ENCODE measurements at places on chromosomes 1 and 21.

DNA sequence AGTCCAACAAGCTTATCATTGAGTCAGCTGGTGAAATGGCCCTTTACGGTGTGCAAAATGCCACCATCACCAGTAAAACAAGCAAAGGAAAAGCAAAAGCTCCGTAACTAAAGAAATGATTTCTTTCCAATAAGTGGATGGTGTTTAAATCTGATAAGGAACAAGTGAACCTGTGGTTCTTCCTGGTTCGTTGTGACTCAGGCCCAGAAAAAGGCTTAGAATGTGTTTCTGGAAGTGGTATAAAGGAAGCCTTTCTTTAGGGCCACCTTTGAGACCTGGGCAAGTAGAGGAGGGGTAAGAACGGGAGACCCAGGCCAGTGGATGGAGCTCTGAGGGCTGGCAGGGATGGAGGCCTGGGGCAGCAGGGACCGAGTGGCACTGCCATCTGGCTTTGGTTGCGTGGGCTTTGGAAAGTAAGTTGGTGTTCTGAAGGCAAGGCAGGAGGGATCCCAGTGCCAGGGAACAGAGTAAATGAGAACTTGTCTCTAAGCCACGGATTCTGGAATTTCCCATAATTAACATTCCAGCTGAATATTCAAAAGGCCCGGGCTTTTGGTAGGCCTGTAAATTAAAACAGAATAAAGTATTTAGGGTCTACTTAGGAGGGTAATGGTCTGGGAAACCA, 87.9 kb upstream of the LMO4 start:
- no peak for DNase-seq

GRCh38 chr1:186536273-186536890, 75.5 kb upstream of the PDC start:
- no peak for DNase-seq

DNA sequence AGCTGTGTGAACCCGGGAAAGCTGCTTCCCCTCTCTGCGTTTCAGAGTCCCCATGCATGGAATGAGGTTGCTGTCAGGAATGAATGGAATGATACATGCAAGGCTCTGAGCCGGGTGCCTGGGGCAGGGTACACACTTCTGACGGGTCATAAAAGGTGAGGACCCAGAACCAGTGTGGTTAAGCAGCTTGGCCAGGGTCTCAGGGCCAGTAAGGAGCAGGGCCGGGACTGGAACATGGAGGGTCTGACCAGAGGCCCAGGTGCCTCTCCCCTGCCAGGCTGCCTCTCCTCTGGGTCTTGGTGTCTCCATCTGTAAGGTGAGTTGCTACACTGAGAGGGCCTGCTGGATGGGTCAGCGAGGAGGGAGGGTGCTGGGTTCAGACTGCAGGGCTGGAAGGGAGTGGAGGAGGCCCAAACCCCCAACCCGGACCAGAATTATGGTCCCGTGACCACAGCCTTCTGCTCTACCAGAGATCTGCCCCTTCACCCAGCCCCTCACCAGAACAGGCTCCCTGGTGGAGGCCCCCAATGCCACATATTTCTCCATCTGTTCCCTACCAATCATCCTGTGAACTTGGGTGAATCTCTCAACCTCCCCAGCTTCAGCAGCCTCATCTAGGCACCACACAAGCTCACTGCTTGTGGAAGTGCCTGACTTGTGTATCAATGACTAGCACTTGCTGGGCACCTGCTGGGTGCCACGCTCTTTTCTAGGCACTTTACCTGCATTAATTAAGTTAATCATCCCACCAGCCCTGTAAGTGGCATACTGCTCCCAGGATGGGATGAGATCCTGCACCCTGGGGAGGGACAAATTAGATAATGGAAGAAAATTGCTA, 16.2 kb upstream of the LRP8 start:
- DNase-seq, result no peak

DNA sequence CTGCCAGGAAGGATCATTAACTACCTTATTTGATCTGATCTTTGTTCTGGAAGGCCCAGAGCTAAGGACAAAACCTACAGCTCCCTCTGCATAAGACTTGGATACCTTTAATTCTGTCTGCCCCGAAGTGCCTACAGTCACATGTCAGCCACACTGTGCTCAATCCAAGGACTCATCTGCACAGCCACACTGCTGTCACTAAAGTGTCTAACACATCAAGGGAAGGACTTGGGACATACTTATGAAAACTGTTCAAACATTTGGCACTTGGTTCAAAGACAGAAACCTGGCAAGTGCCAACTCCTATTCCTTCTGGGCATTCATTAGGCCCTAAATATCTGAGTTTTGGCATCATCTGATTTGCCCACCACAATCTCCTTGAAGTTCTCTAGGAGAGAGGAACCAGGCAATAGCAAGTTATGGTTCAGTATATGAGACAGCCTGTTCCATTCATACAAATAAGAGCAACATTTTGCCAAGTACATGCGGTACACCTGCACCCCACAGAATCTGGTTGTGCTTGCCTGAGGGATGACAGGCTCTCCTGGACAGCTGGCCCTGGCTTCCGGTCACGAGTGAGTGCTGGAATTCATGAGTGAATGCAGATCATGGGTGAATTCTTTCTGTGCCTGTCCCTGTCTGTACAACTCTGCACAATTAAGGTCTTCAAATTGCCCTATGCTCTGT, 105.9 kb downstream of the KCNK1 start:
- DNase-seq, result no peak

- DNase-seq, result no peak
These were observed 1.2 kb upstream of the STYXL2 start for GRCh38 chr1:167092653-167093052.

- DNase-seq, result no peak
These were observed 3.5 kb downstream of the EXOC8 start for GRCh38 chr1:231334079-231334666.

- DNase-seq, result no peak
These were observed 7.9 kb upstream of the IL23R start for GRCh38 chr1:67158401-67158800.

DNA sequence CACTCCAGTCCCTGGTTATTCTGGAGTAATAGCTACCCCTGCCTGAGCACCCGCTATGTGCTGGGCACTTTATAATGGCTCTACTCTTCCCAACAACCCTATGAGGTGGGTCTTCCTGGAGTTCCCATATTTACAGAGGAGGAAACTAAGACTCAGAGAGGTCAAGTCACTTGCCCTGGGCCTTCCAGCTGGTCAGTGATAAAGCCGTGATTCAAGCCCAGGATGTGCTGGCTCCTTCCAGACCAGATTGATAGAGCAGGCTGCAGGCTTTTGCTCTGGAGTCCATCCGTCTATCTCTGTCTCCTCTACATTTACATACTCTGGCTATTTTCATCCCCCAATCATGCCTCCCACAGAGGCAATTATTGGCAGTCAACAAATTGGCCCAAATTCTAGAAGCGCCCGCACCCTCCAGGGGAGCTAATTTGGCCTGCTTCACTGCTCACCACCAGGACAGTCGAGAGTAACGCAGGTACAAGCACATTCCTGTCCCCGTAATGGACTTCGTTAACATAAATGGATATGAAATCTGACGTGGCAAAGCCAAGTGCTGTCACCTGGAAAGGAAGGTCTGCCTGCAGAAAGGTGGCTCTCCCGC, 39.8 kb upstream of the SELENON start:
- no peak for DNase-seq

GRCh38 chr1:202192770-202193613, 607 bp upstream of the LGR6 start:
- no peak for DNase-seq

DNA sequence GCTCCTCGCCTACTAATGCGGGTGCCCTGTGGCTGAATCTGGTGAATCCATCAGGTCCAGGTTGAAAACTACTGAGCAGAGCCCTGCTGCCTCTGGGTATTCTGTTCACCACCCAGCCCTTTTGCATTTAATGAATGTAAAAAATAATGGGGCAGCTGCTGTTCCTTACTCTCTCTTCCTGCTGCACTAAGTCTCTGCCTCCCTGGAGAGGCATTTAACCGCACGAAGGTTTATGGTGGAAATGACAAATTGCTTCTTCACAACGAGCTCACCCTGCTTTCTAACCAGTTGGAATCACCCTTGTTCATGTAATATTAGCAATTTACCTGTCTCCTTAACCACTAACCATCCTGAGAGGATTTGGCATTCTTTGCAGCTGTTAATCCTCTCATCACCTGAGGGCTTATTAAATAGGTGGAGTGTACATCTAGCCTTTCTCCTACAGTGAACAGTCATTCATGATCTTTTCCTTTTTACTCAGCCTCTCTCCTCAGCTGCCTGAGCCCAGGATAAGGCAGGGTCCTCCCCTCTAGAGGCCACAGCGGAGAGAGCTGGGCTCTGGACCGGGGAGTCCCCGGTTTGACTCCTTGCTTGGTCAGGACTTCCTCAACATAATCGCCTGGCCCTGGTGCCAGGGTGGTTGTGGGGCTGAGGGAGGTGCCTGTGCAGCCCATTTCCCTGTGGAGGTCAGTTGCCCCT, 97.6 kb downstream of the NOS1AP start:
- no peak for DNase-seq

GRCh38 chr1:48936436-48936835, 159.7 kb upstream of the BEND5 start:
- no peak for DNase-seq

- DNase-seq, result no peak
These were observed 10.3 kb upstream of the EVI5 start for GRCh38 chr1:92795166-92795565.

- no peak for DNase-seq
These were observed 167.5 kb upstream of the CAMK1G start for GRCh38 chr1:209416039-209416438.

DNA sequence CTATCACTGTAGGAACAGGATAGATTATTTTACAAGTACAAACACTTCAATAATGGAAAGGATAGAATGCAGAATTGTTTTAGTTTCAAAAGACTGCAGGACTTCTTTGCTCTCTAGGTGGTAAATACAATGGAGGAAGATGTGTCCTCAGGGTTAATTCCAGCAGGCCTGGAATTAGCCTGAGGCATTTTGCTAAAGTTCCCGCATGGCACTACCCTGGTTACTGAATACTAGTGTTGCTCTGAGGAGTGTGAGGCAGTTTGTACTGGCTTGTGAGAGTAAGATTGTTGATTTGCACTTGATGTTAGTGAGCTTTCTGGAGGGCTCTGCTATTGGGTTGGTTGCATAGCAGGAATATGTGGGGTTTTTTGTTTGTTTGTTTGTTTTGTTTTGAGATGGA, 61.4 kb downstream of the FASLG start:
- DNase-seq, result no peak

- no peak for DNase-seq
These were observed 146.1 kb upstream of the FGGY start for GRCh38 chr1:59150577-59151386.

DNA sequence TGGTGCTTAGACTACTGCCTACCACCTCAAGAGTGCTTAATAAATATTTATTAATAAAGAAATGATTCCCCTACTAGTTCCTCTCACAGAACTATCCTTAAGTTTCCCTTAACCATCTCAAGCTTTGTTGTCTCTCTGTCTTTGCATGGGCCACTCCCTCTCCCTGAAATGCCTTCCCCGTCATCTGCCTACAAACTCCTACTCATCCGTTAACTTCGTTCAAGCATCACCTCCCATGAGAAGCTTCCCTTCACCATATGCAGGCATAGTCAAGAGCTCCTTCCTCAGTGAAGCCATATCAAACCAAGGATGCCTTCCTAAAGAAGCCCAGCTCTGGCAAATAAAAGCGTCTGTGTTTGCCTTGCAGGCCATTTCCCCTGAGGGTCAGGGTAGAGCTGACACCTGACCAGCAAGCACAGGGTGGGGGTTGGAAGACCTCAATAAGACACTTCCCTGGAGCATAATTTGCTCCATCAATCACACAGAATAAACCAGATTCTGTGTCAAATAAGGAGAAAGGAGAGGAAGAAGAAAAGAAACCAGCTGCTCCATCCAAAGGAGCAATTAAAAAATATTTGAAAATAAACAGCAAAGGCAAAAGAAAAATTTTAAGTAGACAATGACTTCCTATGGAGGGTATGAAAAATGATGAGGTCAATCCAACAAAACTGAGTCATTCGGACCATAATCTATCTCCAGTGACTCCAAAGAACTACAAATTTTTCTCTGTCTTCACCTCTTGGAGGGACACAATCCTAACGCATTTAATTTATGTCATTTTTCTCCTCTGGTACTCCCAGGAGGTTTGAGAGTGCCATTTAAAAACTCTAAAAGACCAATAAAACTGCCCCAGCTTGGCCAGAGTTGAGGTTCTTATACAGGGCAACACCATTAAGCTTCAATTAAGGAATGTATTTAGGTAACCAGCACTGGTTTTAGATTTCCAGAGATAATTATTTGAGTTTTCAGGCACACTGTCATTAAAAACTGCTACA, 303.6 kb downstream of the KCNH1 start:
- DNase-seq, result no peak

GRCh38 chr1:227370533-227371254, 52.4 kb upstream of the CDC42BPA start:
- DNase-seq, result no peak

DNA sequence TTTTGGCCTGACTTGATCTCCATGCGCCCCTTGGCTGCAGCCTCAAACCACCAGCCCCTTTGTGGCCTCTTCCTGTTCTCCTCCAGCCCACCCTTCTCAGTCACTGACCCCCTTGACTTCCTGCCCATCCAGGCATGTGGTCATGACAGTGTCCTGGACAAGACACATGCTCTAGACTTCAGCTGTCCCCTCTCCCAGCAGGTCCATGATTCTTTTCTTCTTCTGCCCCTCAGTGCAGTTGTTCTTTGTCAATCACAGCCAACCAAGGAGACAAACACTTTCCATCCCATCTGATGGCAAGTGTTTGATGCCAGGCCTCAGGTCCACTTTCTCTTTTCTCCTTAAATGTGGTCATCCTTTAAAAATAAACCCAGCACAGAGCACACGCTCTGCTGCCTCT, 49.7 kb downstream of the SYT6 start:
- DNase-seq, result no peak
